CD4-positive, alpha-beta T cell treated with Interleukin-10 for 1 hour (primary cell): ENCODE measurements at places on chromosomes 11 and 22.

DNA sequence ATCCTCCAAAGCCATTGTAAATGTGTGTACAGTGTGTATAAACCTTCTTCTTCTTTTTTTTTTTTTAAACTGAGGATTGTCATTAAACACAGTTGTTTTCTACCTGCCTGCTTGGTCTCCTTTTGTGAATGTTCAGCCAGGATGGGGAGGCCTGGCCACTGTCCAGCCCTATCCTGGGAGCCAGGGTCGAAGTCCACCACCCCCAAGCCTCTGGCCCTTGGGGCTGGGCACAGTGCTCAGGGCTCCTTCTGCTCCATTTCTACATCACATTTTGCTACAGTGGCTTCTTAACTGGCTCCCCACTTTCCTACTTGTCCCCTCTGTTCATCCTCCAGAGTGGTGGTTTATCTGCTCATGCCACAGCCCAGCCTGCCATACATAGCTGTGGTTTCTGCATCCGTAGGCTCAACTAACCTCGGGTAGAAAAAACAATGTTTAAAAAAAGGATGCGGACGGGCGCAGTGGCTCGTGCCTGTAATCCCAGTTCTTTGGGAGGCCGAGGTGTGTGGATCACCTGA, 2.5 kb upstream of the SMARCB1 start:
- peak; percentile 17 for DNase-seq

GRCh38 chr11:84719935-84720577, 907.1 kb downstream of the DLG2 start:
- DNase-seq: no peak

DNA sequence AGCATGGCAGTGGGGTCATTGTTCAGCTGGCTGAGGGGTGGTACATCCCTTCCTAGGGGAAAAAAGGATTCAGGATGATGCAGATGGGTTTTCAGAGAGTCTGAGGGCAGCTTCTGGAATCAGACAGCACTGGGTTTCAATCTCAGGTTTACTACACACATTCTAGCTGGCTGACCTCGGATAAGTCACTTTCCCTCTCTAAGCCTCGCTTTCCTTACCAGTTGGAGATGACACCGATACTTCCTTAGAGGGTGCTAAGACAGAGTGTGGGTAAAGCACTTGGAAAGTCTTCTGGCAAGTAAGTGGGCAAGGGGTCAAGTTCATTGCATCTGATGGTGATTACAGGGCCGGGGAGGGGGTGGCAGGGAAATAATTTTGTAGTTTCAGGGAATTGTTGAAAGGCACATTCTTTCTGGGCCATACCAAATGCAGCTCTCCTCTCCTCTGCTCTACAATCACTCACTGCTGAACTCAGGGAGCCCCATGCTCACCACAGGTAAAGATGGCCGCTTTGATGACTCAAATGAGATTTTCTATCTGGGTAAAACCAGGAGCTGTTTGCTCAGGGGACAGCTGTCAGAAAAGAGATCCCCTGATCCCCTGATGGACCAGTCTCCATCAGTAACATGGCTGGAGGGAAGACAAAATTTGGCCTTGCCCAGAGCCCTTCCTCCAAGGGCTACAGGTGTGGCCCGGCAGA, 6.5 kb upstream of the MIAT start:
- no peak for DNase-seq

GRCh38 chr11:47044119-47044518, 107.6 kb downstream of the CSTPP1 start:
- no peak for DNase-seq
